Fibroblast of skin of left biceps (primary cell): ENCODE measurements at places on chromosomes 2 and 18.

DNA sequence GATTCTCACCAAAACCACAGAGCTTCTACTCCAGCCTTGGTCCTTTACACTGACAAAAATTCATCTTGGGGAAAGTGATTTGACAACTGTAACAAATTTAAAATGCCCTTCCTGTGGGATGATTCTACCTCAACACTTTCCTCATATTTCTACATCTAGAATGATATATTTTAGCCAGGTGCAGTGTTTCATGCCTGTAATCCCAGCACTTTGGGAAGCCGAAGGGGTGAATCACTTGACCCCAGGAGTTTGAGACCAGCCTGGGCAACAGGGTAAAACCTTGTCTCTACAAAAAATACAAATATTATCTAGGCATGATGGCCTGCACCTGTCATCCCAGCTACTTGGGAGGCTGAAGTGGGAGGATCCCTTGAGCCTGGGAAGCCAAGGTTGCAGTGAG lies 408.6 kb downstream of the CDH7 start:
- DNase-seq: no peak

- no peak for DNase-seq
These were observed 94.7 kb downstream of the EXOC6B start for GRCh38 chr2:72731116-72731515.

DNA sequence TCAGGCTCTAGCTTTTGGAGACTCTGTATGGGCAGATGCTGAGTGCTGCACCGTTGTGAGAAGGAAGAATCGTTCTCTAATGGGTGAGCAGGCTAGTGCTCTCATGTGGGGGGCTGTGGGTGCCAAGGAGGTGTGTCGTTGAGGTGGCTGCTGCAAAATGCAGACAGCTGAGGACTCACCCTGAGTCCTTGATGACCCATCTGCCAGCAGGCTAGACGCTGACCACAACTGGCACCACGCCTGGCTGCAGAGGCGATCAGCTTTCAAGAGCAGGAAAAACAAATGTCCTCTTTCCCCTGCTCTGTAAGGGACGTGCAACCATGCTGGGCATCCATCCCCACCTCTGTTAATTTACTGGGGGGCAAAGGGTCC lies 48.2 kb downstream of the HAUS1 start:
- no peak for DNase-seq

- no peak for DNase-seq
These were observed 29.6 kb downstream of the ARHGAP15 start for GRCh38 chr2:143158551-143159485.

DNA sequence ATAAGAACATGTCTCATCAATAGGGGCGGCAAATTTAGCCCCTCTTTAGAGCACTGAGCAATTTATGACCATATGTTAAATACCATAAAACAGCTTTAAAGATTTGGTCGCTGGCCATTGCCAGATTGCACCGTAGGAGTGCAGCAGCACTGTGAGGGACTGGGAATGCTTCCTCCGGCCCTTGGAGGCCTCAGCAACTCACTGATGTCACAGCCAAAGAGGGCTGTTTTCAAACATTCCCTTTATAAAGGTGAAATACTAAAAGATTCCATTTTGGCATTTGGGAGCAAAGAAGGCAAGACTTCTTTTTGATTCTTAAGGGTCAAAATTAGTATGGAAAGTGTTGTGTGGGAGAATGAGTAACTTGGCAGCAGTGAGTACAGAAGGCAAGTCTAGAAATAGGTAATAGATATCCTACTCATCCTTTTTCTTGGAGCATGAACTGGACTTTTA lies 63.7 kb downstream of the BABAM2 start:
- DNase-seq: no peak

DNA sequence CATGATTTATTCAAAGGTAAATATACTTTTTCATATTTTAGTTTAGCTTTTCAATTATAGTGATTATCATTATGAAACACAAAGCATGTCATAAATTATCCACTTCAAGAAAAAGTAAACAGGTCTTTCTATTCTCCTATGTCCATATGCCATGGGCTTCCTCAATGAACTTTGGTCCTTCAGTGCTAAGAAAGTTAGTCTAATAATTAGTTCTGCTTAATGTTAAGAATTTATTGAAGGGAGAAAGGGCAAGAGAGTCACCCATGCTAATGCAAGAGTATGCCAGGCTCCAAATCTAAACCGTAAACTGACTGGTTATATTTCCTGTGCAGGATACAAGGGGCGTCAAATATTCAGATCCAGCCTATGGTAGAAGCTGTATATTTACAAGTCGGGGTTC lies 96.2 kb downstream of the GORASP2 start:
- no peak for DNase-seq

DNA sequence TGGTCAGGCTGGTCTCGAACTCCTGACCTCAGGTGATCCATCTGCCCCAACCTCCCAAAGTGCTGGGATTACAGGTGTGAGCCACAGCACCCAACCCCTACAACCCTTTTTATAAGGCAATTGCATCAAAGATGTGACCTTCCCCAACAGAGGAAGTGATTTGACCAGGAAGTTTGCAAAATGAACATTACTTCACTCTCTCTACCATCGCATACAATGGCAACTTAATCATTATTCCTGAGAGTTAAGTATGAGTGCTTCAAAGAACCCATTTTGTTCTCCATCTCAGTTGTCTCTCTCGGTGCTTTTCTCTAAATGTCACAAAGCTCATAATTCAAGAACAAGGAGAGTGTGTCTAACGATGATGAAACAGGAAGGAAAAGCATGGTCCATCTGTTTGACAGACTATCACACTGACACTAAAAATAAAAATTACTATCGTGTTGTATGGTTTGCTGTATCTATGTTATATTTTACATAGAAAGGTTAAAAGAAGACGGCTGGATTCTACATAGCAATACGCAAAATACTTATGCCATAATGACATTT lies 18.1 kb upstream of the CREG2 start:
- no peak for DNase-seq

- DNase-seq: no peak
These were observed 9.1 kb upstream of the ZNF804A start for GRCh38 chr2:184589261-184589660.

DNA sequence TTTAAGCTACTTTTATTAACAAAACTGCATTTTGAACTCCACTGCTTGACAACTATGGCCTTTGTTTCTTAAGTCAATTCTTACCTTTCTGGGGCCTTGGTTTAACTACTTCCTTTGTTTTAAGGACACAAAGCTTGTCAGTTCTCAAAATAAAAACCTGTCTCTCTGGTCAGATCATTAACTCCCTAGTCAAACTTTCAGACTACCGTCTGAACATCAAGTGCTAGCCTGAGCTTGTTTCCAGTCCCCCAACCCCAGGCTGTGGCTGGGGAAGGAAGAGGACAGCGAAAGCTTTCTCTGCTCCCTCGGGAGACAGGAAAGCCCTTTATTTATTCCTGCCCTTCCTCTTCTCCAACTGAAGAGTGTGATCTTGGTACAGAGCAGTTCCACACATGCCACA lies 1.7 kb downstream of the SH3YL1 start:
- DNase-seq: no peak

GRCh38 chr2:30417253-30417652 lies 29.8 kb upstream of the LCLAT1 start:
- DNase-seq: no peak

- no peak for DNase-seq
These were observed 236.0 kb upstream of the REV1 start for GRCh38 chr2:99725820-99726219.

DNA sequence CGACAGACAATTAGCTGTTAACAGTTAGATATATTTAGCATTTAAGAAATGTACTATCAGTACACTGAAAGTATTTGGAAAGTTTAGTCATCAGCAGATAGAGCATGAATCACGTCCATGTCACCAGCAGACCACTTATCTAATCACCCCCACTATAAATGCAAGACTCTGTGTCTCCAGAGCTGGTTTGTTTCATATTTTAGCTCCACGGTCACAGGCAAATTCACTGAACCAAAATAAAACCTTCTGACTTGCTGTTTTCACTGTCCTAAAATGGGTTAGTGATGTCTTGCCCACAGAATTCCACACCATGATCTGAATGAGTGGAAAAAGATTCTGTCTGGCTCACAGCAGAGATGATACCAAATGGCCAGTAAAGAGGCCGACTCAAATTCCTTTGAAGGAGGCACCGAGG lies 64.9 kb downstream of the CDH2 start:
- DNase-seq: peak; percentile 58

DNA sequence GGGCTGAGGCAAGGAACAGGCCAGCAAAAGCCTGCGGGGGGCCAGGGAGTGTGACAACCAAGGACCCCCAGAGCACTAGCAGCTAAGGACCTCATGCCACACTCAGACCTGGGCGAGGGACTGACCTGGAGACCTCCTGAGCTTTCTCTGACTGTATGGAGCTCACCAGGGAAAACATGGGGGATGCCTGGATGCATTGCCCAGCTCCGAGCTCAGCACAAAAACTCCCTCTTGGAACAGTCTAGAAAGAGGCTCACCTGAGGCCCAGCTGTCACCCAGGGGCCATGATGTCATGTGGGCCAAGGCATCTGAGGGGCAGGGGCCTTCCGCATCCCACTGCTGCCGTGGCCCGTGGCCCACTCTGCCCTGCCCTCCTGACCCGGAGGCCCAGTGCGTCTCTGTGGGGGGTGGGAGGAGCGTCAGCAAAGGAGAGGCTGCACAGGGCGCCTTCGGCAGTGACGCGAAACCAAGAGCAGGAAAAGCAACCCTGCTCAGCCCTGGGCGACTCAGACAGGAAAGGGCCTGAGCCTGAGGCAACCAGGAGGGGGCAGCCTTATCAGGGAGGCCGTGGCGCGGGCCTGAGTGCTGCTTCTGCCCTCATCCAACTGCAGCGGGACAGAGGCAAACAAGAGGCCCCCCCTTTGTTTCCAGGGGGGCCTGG lies 57.3 kb upstream of the ALPP start:
- DNase-seq: no peak

DNA sequence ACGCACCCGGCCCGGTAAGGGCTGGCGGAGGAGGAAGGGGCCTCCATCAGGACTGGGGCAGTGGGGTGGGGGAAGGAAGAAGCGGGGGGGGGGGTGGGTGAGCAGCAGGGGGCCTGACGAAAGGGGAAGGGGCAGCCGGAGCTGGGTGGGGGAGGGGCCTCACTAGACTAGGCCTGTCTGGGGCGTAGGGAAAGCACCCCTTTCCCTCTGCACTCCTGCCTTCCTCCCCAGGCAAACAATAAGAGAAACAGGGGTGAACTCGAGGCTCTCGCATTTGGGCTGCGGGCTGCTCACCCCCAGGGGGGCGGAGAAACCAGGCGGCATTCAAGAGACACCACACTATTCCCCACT lies 82.7 kb upstream of the POMC start:
- no peak for DNase-seq

- DNase-seq: no peak
These were observed 807 bp upstream of the CREB1 start for GRCh38 chr2:207528980-207529329.

GRCh38 chr18:44883671-44884070 lies 203.0 kb downstream of the SETBP1 start:
- no peak for DNase-seq

DNA sequence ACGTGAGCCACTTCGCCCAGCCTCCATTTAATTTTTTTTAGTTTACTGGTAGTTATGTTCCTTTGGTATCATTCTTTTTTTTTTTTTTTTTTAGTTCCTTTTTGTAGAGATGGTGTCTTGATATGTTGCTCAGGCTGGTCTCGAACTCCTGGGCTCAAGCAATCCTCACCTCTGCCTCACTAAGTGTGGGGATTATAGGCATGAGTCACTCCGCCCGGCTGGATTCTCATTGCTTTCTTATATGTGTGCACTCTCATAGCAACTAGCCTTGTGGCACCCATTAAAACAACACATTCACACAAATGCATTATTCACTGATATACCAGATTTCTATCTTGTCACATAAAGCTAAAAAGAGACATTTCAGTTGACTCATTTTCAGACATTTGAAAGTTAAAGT lies 4.2 kb downstream of the TTC27 start:
- DNase-seq: no peak

GRCh38 chr2:3606370-3607201 lies 11.7 kb downstream of the COLEC11 start:
- no peak for DNase-seq

- DNase-seq: no peak
These were observed 95.9 kb upstream of the IL1R2 start for GRCh38 chr2:101895819-101896322.

DNA sequence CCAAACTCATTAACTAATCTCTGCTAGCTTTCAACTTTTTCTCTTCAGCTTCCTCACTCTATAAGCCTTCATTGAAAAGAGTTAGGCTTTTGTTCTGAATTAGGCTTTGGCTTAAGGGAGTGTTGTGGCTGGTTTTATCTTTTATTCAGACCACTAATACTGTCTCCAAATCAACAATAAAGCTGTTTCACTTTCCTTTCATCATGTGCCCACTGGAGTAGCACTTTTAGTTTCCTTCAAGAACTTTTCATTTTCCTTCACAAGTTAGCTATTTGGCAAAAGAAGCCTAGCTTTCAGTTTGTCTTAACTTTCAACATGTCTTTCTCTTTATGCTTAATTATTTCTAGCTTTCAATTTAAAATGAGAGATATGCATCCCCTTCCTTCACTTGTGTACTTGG lies 271.7 kb upstream of the FSIP2 start:
- DNase-seq: no peak

GRCh38 chr2:70104231-70105111 lies 17.2 kb downstream of the PCBP1 start:
- DNase-seq: peak; percentile 72

DNA sequence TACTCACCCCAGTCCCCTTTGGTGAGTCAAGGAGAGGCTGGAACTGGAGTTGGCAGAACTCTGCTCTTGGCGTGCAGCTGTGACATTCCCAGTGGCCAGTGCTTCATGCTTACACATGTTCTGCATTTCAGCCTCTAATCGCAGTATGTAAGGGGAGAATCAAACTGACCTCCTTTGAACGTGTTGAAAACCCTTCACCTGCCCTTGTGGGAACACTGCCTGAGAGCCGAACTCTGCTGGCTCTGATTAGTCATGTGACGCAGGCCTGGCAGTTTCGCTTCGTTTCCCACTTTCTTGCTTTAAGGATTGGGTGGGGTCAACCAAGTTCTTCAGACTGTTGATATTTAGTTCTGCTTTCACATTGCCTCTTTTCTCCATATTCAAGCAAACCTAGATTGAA lies 173.8 kb upstream of the BCL2L11 start:
- DNase-seq: no peak

- no peak for DNase-seq
These were observed 61.2 kb downstream of the FARSB start for GRCh38 chr2:222594679-222595078.

DNA sequence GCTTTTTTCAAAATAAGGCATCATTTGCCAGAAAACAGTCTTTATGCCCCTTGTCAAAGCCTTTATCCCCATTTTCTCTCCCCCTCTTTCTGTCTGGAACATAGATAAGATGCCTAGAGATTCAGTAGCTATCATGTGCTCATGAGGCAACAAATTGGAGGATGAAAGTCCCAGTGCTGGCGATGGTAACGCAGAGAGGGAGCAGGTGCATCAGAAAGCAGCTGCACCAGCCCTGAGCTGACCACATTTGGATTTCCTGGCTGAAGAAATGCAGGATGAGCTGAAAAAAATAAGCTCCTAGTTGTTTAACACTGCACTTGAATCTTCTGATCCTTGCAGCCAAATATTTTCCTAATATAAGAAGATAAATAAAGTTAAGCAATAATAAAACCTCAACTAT lies 48.0 kb downstream of the LOXHD1 start:
- DNase-seq: no peak
